ENCODE measurements at places on chromosomes 3 and 15.
A peak's percentile ranks its signal among the peaks of the same experiment; 100 is the strongest.

DNA sequence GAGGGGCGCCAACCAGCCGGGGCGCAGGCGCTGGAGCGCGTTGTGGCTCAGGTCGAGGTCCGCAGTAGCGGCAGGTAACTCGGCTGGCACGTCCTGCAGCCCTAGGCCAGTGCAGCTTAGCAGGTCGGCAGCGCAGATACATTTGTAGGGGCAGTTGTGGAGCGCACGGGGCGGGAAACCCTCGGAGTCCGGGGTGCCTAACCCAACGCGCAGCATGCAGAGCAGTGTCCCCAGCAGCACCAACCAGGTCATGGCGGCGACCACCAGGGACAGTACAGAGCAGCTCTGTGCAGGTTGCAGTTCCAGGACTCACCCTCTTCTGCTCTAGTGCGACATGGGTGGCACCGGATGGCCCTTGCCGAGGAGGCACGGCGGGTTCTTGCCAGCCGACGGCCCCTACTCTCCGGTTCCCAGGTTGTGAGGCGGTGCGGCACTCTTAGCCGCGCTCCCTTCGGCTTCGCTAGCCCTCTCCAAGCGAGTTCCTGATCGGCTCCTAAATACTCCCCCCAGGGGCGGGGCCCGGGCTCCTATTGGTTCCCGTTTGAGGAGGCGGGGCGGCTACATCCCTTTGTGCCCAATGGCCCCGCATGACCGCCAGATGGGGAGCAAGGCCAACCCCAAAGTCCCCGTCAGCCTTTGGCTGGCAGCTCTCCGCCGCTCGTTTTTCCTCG lies at the start of gene AMIGO3:
TSS of gene AMIGO3 (minus strand) at position 471 of the 671 bp plus-strand sequence. CDS start at position 252, 219 bp downstream.
- DNase-seq, result peak; percentile 97

DNA sequence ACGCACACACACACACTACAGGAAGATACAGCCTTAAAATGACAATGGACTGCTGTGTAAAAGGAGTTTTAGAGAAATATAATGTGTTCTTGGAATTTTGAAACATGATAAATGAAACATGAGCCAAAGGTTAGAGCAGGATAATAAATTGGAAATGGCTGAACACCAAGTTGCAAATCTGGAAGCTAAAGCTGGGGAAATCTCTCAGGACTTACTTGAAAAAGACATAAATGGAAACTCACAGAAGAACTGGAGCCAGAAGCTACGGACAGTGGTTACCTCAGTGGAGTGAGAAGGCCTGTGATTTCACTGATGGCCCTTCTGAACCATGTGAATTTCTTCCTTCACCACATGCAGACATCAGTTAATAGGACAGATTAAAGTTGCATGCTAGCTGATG lies 37.3 kb upstream of the ATP10A start:
- DNase-seq, result no peak

- DNase-seq, result no peak
These were observed 134.6 kb upstream of the PDZRN3 start for GRCh38 chr3:73759297-73759711.

DNA sequence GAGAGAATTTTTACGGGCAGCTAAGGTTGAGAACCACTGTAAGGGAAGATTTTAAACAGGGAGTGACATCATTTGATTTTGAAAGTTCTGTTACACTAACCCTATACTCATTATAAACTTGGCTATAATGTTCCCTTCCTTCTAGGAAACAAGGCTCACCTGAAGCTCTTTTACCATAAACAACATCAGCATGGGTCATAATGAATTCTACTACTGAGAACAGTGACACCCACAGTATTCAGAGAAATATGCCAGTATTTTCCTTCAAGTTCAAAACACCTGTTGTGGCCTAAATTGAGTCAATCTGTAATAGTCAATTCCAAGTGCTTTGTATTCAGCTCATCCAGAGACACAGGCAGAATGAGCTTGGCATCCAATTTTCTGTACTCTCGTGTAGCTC lies 175.3 kb upstream of the STT3B start:
- no peak for DNase-seq

- no peak for DNase-seq
These were observed 304.5 kb upstream of the SEMA6D start for GRCh38 chr15:47412802-47413201.

DNA sequence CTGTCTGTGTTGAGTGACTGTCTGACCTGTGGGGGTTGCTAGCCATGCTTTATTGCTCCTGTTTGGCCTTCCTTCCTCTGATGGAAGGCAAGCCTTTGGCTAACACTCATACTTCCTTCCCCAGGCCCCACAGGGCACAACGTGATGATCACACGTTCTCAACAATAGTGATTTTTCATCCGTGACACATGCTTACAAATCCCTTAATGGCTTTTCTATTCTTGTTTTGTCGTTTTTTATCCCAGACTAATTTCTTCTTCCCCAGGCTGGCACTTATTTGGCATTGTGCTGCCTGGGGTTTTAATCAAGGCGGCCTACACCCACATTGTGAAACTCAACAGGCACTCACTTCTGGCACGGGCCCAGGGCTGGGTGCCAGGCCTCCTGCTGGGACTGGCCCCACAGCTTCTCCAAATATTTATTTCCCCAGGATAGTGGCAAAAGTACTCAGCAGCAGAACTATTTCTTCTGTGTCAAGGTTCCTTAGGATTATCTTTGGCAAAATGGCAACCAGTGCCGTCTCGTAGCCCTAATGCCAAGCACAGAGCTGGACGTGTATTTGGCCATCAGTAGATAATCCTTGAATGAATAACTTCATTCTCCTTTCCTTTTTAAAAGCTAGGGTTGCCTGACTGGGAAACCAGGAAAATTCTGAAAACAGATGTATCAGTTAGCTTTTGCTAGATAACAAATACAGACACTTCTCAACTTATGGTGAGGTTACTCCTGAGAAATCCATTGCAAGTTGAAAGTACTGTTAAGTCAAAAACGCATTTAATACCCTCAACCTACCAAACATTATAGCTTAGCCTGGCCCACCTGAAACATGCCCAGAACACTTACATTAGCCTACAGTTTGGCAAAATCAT lies 30.6 kb downstream of the CMTM7 start:
- no peak for DNase-seq

DNA sequence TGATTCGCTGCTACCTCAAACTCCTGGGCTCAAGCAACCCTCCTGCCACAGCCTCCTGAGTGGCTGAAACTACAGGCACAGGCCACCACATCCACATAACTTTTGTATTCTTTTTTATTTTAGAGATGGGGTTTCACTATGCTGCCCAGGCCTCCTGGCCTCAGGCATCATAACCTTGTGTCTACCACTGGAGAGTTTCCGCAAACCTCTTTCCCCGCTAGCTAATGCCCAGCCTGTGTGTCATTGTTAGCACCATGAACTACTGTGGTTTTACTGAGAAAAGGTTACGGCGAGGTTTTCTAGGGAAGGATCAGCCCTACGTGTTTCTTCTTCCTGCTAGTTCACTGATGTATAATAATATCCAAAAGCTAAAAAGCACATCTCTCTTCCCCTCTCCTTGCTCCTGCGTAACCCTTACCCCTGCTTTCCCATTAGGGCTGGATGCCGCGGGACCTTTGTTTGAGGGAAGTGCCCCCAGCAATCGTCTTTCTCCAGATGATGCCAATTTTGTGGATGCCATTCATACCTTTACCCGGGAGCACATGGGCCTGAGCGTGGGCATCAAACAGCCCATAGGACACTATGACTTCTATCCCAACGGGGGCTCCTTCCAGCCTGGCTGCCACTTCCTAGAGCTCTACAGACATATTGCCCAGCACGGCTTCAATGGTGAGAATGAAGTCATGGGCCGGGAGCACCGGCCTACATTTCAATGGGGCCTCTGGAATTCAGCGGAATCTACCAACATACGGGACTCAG lies 113.7 kb downstream of the LIPC start:
- peak; percentile 65 for DNase-seq

DNA sequence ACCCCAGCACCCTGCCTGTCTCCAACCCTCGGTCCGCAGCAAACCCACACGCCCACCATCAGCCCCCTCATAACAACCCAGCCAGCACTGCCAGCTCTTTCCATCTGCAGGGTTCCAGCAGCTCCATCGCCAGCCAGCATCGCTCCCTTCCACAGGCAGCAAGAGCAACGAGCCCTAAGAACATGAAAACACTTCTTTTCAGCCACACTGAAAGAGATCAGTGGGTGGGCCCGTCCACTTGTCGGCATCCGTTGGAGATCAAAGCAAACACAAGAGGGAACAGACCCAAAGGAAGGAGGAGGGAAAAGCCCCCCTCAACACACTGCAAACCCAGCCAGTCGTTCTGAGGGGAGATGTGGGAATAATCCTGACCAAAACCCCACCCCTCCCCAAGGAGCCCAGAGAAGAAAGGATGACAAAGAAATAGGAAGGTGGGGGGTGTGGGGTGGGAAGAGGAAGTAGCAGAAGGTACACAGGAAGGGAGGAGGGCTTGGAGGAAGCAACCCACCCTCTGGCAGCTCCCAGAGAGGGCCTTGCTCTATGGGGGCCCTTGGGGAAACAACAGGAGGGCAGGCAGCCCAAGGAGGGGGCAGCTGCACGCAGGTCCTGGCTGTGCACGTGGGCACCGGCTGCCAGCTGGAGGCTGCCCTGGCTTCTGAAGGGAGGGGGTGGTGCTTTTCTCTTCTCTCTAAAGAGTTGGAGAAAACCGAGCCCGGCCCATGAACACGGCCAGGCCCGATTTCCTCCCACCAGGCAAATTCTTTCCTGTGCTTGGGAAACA lies 473.6 kb upstream of the PROK2 start:
- no peak for DNase-seq

DNA sequence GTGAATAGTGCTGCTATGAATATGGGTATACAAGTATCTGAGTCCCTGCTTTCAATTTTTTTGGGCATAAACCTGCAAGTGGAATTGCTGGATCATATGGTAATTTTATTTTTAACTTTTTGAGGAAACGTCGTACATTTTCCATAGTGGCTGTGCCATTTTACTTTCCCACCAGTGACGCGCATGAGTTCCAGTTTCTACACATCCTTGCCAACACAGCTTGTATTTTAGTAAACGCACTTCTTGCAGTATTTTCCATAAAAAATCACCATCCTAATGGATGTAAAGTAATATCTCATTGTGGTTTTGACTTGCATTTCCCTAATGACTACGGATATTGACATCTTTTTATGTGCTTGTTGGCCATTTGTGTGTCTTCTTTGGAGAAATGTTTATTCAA lies 105.0 kb downstream of the NFKBIZ start:
- DNase-seq, result no peak

DNA sequence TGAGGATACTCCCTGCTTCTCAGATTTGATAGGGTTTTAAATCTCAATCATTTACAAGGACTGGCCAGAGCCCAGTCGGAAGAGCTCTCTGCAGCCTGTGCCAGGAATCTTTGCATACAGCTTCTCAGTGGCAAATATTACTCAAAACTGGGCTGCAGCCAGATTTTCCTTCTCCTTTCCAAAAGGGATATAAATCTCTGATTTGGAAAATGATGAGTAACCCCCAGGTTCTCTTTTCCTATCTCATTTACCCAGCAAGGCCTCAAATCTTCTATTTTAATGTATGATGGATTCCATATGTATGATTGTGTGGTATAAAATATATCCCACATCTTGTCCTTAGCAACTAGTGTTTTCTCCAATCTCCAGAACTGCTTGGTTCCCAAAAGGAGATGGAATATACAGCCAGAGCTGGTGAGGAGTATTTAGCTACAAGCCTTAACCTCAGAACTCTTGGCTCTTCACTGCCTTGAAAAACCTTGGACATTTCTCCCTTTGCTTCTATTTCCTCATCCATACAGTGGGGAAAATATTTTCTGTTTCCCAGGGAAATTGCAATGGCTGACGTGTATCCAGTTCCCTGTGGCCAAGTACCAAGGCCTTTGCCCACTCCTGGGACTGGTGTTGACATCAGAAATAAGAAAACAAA lies 114.4 kb downstream of the ATG7 start:
- DNase-seq, result no peak

DNA sequence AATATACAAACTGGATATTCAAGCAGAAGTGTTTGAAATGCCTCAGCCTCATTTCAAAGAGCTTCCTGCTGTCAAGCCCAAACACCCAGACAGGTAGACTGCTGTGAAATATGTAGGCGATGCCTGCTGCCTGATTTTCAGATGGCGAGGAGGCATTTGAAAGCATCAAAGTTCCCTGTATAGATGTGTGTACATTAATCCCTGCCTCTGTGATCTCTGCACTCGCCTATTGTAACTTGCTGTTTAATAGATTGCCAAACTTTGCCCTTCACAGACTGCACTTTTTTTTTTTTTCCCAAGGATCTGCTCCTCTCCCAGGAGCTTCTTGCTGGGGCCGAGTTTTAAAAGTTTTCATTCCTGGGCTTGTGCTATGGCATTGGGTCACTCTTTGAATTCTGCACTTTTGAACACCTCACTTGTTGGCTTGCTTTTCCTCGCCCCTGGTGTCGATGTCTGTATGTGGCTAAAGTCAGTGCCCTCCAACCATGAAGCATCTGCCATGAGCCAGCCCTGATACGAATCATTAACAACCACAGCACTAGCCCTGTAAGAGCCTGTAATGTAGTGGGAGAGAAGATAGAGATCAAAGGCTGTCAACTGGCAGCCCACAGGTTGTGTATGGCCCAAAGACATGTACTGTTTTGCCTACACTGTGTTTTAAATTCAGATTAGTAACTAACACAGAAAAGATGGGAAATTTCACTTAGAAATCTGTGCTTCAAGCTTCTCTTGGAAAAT lies 287.6 kb upstream of the ICE2 start:
- no peak for DNase-seq

DNA sequence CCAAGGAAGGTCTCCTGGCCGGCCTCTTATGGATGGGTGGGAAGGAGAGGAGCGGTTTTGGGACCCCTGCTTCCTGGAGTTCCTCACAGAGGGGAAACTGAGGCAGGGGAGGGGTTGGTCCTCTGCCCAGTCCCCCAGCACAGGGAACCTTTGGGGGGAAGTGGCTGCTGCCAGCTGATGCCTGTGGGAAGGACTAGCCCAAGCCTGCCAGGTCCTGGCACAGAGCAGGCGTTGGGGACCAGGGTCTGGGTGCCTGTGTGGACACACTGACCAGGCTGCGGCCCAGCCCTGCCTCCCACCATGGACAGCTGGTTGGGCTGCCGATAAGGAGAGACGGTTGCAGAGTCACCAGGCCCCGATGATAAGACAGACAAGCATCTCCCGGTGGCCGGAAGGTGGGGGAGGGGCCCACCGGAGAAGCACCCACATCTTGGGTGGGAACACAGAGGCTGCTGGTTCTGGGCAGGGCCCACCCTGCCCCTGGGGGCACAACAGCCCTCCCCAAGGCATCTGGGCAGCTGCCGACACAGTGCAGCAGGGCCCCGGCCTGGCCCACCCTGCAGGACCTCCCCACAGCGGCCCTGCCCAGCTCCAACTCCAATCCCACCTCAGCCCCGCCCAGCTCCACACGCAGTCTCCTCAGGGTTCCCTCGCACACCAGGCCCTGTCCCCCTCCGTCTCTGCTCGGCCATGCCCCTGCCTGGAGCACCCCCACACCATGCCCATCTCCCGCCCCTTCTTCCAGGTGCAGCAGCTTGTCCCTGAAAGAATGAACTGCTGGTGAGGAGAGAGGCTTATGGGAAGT lies 50.7 kb downstream of the DNAJB8 start:
- no peak for DNase-seq

DNA sequence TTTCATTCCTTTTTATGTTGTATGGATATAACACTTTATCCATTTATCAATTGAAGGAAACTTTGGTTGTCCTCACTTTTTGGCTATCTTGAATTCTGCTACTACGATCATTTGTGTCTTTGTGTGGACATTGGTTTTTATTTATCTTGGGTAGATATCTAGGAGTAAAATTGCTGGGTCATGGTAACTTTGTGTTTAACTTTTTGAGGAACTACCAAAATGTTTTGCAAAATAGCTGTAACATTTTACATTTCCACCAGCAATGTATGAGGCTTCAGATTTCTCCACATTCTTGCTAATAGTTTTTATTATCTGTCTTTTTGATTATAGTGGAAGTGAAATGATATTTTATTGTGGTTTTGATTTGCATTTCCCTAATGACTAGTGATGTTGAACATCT lies 55.6 kb downstream of the TLNRD1 start:
- no peak for DNase-seq
